ENCODE measurements at places on chromosomes 1 and 21.

GRCh38 chr1:181485287-181486097 lies 2.2 kb downstream of the CACNA1E start:
- DNase-seq = no peak

GRCh38 chr1:178566187-178566586 lies 53.3 kb downstream of the TEX35 start:
- DNase-seq = peak; percentile 28

DNA sequence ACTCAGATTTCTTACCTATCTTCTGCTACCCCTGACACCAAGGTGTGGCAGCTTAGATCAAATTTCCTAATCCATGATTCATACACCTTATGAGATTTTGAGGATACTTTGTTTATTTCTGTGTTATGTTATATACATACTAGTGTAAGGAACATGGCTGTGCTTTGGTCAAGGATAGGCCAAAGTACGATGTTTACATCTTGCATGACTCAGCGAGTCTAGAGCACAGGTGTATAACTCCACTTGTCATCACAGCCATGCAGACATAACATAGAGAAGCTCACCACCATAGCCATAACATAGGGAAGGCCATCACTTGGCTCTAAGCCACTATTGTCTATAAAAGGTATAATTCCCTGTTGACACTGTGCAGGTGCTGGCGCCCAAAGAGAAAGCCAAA lies 61.2 kb downstream of the GBP6 start:
- no peak for DNase-seq

DNA sequence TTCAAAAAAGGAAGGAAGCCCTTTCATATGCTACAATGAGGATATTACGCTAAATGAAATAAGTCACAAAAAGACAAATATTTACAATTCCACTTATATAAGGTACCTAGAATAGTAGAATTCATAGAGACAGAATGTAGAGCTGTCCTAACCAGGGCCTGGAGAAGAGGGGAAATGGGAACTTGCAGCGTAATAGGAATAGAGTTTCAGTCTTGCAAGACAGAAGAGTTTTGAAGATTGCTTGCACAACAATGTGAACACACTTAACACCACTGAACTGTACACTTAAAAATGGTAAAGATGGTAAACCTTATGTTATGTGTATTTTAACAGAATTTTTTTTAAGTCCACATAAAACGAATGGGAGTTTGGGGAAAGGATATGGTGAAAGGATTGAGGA lies 2.9 kb downstream of the CD1B start:
- no peak for DNase-seq

GRCh38 chr1:62732331-62732730 lies 44.1 kb upstream of the DOCK7 start:
- DNase-seq = no peak

GRCh38 chr1:147634645-147635044 lies 35.7 kb downstream of the ACP6 start:
- no peak for DNase-seq

GRCh38 chr21:28975397-28975796 lies 17.3 kb downstream of the LTN1 start:
- peak; percentile 93 for DNase-seq

DNA sequence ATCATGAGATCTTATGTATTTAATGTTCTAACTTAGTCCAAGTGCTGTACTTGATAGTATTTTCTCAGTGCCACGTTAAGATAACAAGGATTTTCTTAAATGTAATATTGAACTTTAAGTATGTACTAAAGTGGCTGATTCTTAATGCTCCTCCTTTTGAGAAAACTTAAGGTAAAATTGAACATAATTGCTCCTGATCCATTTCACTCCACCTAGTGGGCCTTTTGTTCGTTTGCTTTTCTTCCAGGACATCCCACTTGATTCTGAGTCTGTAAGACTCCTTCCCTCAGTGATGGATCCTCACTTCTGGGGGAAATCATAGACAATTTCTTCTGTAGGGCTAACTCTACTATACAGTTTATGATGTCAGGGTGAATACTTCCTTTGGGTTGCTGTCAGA lies 173.1 kb downstream of the LMO4 start:
- no peak for DNase-seq

DNA sequence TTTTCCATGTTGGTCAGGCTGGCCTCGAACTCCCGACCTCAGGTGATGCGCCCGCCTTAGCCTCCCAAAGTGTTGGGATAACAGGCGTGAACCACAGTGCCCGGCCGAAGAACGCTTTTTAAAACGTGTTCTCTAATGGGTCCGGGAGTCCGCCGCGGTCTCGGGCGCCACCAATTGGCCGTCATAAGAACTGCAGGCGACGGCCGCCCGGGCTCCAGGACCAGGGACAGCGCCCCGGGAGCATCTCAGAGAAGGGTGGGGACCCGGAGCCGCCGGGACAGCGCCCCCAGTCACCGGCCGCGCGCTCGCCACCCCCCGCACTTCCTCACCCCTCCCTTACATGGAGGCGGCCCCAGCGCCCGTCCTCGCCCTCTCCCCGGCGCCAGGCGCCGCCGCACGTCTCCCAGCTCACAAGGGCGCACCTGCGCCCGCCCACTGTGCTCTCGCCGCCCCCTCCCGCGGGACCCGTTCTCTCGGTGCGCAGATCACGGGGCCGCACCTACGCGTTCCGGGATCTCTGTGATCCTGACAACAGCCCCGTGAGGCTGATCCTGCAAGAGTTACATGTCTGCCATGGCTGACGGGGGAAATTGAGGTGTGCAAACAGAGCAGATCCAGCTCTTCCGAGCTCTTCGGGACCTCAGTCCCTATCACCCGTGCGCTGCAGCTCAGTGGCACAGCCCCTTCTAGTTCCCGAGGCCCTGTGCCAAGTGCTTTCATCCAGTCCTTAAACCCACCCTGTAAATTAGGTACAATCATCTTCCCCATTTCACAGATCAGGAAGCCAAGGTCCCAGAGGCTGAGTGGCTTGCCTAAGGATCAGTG lies 9.8 kb downstream of the RAP1GAP start:
- peak; percentile 33 for DNase-seq

DNA sequence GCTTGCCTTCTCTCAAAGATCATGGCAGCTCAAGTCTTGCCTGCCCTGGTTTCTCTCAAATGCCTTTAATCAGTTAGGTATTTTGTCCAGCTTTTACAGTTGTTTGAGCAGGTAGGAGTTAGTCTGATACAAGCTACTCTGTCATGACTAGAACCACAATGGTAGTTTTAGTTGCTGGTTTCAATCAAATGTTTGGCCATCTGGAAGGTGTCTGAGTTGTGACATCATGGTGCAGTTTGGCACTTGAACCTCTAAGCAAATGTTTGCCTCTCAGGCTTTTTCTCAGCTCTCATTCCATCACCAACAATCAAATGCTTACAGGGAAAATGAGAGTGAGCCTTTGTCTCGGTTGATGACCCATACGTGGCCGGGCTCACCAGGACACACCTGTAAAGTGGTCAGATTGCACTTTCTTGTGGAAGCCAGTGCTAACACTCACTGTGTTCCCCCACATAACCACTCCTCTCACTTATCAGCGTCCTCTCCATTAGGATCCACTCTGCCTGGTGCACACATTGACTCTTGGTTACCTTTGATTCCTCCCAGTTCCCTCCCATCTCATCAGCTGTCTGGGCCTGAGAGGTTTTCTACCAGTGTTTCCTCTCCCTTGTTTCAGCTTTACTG lies 67.5 kb downstream of the CCDC185 start:
- DNase-seq = peak; percentile 7

All from AG10803 (cell line).